Activated CD8-positive, alpha-beta memory T cell treated with anti-CD3 and anti-CD28 coated beads for 1 hour (primary cell): ENCODE measurements at places on chromosomes 16 and 17.

GRCh38 chr17:45277992-45278391 is 16.1 kb upstream of the SPATA32 start:
- no peak for DNase-seq

- no peak for DNase-seq
Measured at GRCh38 chr16:8729779-8730334, 55.4 kb downstream of the ABAT start.

GRCh38 chr16:78396046-78396445 is 296.6 kb downstream of the WWOX start:
- DNase-seq: no peak

DNA sequence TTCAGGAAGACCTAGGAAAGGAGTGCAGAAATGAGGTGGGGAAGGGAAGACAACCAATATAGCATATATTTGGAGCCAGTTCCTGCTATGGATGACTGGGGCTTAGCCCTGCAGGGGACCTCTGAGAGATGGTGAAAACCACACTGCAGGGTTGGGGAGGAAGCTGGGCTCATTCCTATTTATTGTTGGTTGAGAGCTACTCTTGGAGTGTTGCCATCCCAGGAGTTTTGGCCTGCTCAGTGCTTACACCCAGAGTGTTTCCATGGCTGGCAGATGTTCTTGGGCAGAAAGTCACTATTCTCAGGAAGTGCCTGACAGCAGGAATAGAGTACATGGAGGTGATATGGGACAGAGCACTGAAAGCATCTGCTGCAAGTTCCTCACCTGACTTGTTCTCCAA is 145.8 kb downstream of the SPACA3 start:
- no peak for DNase-seq

GRCh38 chr16:85829751-85830445 is 30.4 kb downstream of the COX4I1 start:
- DNase-seq: no peak

- no peak for DNase-seq
Measured at GRCh38 chr17:43467981-43468581, 15.7 kb upstream of the DHX8 start.

GRCh38 chr16:12303653-12304052 is 327.1 kb downstream of the SNX29 start:
- DNase-seq: no peak

DNA sequence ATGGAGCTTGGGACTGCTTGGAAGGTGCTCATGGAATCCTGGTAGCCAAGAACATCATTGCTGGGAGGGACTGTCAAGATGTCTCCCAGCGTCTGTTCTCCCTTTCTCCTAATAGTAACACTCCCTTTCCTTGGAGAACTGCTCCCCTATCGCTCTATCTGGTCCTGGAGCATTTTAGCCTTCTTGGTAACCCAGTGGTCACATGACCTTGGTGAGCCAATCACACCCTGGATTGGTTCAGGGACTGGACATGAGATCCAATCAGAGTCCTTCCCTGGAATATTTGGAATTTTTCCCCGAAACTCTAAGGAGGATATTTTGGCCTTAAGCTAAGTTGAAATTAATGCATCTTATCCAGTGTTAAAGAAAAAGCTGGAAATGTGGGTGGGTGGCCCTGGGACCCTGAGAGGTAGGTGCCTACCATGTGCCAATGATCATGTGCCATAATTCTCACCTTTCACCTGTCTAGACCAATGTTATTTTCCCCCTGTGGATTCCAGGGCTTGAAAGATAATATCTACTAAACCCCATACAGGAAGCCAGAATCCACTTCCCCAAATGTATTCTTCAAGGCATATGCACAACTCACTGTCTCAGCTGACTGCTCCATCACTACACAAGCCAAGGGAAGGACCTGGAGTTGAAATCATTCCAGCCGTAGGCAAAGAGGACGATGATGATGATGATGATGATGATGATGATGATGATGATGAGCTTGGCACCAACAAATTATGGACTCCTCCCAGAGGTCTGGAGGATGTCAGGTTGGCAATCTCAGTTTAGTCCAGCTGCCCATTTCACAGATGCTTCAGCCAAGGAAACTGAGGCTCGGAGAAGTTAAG is 193.2 kb downstream of the RAB11FIP4 start:
- DNase-seq: no peak

DNA sequence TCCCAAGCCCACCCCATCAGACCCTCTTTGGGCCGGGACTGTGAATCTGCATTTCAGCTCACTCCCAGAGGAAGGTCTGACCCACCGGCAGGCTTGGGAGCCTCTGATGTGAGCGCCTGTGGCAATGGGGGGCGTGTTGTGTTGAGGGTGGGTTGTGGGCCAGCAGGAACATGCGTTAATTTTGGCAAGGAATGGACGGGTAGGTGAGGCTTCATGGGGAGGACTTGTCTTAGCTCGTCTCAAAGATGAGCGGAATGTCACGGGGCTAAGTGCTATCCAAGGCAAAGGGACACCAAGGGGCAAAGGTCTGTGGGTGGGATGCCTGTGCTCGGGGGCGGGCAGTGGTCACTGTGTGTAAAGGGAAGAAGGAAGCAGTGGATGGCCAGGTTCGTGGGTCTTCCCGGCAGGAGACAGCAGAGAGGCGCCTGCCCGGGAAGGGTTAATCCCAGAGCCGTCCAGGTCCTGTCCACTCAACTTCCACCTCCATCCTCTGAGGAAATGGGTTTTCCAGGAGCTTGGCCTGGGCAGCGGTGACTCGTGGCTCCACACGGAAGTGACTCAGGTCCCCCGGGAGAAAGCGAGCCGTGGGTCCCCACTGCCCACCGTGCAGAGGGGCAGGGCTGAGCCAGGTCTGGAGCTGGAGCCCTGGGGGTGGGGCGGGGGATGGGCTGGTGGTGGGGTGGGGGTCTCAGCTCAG is 17.4 kb downstream of the ADGRG1 start:
- DNase-seq: no peak

- peak; percentile 91 for DNase-seq
Measured at GRCh38 chr17:57084802-57085447, at the start of gene AKAP1. Gene AKAP1 (plus strand): TSS chr17:57085246. CDS start chr17:57105465, 20,219 bp downstream.

DNA sequence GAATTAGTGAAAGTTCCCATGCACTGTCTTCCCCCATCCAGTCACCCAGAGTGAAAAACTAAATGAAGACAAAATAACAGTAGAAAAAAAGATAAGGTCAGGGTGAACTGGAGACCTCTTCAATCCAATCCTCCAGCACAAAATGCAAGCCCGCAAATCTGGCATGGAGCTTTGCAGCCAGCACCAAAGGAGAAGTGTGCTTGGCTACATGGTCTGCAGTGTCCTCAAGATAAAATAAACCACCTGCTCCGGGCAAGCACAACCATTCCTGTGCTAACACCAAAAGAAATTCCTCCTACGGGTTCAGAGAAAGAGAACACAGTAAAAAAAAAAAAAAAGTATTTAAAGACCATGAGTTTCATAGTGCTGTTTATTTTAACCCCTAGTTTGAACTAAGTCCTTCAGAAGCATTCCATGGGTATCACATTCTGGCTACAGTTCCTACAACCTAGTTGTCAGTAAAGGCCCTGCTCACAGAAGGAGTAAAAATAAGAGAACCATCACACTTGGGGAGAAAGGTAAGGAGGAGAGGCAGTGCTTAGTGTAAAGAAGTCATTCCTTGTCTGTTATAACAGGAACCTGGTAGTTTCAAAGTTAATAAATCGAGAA is 109.1 kb downstream of the GAS7 start:
- no peak for DNase-seq

- DNase-seq: no peak
Measured at GRCh38 chr17:17363638-17364337, 60.6 kb downstream of the NT5M start.
